ENCODE measurements at places on chromosomes 7 and 10. TPM values are rescaled to one million over a fixed set of nuclear protein-coding genes. Genes with fewer than 3 reads are reported as not detected.

Gene COL17A1
- total RNA-seq: 0.38 TPM

Gene IDE
- 41.7 TPM for total RNA-seq

Gene PPP1R3A
- total RNA-seq: not detected

Gene GPR26
- 0.44 TPM for total RNA-seq

Gene SPDYE18
- total RNA-seq: 0.29 TPM

Gene CALML3
- total RNA-seq: 0.18 TPM

Gene MOGAT3
- total RNA-seq: not detected

Gene HOXA10
- 65.0 TPM for total RNA-seq

Gene RSBN1L
- 18.6 TPM for total RNA-seq

Gene PCLO
- 17.7 TPM for total RNA-seq

Gene VPS41
- total RNA-seq: 52.9 TPM

Measured in motor neuron (in vitro differentiated cells).